Transverse colon (tissue), 4 donors: ENCODE measurements at places on chromosomes 11 and 22. TPM values are rescaled to one million over a fixed set of nuclear protein-coding genes. Genes with fewer than 3 reads are reported as not detected.

TPH1 gene
- total RNA-seq = 1.1 TPM

TSKU gene
- total RNA-seq = 32.0 TPM

MUC5AC gene
- not detected for total RNA-seq

PTPRCAP gene
- 13.2 TPM for total RNA-seq

OR5M11 gene
- total RNA-seq = not detected

MAPK8IP2 gene
- 1.4 TPM for total RNA-seq

CHRM4 gene
- total RNA-seq = not detected
